Stimulated activated CD8-positive, alpha-beta memory T cell treated with anti-CD3 and anti-CD28 coated beads, Interleukin-4, amount 100 ng/mL, for 48 hours (primary cell): ENCODE measurements at places on chromosomes 6 and 20.

- no peak for DNase-seq
Observed at GRCh38 chr20:58014628-58015315, 213.7 kb downstream of the ANKRD60 start.

DNA sequence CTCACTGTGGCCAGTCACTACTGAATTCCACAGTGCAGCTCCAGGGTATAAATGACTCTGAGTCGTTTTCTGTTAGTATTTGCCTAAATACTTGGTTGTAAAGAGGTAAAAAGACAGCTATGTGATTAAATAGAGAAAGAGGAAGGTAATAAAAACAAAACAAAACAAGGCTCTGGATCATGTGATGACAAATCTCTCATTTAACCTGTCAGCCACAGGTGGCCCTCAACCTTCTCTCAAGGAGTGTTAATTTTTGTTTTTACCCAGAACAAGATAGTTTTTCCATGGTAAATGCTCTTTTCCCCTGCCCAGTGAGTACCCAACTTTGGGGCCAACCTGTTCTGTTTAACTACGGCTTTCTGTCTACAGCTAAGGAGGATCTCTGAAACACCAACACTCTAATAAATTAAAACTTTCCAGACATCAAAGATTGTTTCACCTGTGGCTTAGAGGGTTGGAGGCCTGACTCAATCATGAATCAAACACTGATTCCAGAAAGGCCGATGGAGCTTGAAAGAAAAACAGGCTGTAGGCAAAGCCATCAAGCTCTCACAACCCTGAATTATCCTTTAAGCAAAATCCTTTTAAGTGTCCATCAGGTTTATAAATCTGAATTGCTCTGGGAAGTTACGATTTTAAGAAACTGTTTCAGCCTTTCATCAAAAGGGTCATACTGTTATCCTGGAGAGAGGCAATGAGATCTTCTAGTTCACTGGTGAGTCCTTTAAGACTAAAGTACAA is 81.5 kb upstream of the BCLAF1 start:
- DNase-seq: no peak

DNA sequence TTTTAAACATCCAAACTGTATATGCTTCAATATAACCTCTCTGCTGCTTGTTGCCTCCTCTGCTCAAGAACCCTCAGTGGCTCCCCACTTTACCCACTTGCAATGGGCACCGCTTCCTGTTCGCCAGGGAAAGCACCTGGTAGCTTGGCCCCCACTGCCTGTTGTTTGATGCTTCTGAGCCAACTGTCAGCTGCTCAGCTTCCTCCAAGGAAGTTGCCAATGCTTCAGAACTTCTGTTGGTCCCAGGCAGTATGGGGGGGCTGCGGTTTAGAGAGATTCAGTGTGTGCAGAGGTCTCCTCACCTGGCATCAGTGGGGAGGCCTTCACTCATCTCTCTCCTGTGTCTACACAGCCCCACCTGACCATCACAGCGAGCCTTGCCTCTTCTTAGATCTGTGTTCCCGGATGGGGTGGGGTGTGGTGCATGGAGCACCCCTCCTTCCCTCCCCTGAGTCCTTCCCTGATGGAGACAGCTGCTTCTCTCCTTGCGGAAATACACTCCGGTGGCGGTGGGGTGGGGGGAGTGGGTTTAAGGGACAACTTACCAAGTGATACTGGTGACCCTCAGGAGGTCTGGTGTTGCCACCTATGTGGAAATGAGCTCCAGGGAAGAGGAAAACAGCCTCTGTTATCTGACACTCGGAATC is 308.1 kb downstream of the CDH26 start:
- DNase-seq: no peak

DNA sequence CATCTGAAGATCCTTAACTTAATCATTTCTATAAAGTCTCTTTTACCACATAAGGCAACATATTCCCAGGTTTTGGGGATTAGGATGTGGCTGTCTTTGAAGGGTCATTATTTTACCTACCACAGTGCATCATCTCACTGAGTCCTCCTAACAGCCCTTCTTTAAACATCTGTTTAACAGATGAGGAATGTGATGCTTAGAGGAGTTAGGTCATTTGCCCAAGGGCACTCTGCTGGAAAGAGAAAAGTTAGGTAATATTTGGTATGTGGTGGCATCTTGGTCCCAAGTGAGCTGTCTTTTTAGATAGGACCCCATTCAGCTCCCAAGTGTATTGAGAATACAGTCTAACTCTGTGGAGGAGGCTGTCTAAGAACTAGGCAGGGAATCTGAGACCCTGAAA is 11.0 kb downstream of the MMP24 start:
- DNase-seq: no peak

- DNase-seq: no peak
Observed at GRCh38 chr20:32227744-32228688, 20.3 kb downstream of the POFUT1 start.

- peak; percentile 23 for DNase-seq
Observed at GRCh38 chr20:25254986-25255680, 7.2 kb downstream of the PYGB start.

- DNase-seq: no peak
Observed at GRCh38 chr6:104472021-104472901, 387.5 kb downstream of the HACE1 start.
